Hypothalamus (tissue), 51 donors: ENCODE measurements at places on chromosomes 6 and 20.
A peak's percentile ranks its signal among the peaks of the same experiment; 100 is the strongest.

- DNase-seq, result no peak
Measured at GRCh38 chr6:30037182-30037788, 23.8 kb upstream of the POLR1H start.

DNA sequence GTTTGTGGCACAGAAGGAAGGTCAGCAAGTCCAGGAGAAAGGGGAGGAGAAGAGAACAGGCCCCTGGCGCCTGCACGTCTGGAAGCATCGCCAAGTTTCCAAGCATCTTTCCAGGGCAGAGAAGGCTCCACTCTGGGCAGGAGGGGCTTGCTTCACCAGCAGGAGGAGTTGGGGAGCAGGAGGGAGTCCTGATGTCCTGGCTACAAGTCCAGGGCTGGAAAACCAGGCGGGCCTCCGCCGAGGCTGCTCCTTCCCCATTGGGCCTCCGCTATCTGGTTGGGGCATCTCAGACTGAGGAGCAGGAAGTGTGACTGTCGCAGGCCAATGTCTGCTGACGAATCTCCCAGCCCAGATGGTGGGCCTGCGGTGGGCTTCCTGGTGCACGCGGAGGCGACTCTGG is 421.9 kb downstream of the PREX1 start:
- DNase-seq, result no peak

DNA sequence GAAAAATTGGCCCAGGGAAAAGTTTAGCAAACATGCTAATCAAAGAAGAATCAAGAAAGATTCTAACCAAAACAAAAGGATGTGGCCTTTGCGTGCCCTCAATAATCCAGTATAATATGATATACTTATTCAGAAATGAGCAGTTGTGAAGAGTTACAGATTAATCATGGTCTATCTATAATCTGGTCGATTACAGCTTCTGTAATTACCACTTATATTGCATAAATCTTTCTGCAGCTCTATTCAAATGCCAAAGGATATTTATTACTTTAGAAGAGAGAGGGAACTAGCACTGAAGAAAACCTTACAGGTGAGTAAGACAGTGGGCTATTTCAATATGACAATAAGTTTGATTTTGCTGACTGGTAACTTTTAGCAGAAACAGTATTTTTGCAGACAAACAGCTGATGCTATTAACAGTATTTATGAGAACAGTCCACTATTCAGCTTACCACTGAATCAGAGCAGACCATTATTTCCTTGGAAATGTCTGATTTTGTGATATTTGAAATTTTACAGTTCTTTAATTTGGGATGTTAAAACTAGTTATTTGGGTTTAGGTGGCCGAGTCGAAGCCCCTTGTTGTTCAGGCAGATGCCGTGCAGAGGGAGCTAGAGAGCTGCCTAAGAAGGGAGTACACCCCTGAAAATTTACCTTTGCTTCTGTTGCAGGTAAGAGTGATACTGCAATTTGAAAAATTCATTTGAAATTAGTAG is 92.2 kb downstream of the CEP57L1 start:
- DNase-seq, result no peak

- no peak for DNase-seq
Measured at GRCh38 chr6:50826037-50826761, 7.5 kb downstream of the TFAP2B start.

- DNase-seq, result no peak
Measured at GRCh38 chr6:107120404-107120803, 5.1 kb upstream of the BEND3 start.

GRCh38 chr6:133705066-133705465 is 183.8 kb upstream of the TCF21 start:
- DNase-seq, result no peak

DNA sequence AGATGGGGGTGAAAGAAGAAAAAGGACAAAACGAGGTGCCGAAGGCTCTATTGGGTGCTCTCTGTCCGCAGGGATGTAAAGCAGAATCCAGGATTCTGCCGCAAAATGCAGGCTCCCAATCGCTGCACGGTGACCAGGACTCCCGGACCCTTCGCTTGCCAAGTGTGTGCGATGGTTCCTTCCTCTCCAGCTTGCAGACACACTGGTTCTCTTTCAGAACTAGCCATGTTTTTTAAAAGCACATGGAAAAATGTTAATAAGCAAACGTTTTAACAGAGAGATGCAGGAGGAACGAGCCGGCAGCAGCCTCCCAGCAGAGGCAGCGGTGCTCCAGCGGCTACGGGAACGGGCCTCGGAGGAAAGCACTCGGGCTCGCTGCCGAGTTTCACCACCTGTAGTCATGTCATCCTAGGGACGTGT is 59.6 kb downstream of the ZNF831 start:
- DNase-seq, result no peak

- DNase-seq, result no peak
Measured at GRCh38 chr6:146931214-146931613, 273.0 kb upstream of the STXBP5 start.

- peak; percentile 64 for DNase-seq
Measured at GRCh38 chr20:57999465-58000111, 228.9 kb downstream of the ANKRD60 start.

GRCh38 chr6:156555116-156555515 is 222.1 kb upstream of the ARID1B start:
- no peak for DNase-seq

- no peak for DNase-seq
Measured at GRCh38 chr6:129236001-129236517, 353.1 kb downstream of the LAMA2 start.

DNA sequence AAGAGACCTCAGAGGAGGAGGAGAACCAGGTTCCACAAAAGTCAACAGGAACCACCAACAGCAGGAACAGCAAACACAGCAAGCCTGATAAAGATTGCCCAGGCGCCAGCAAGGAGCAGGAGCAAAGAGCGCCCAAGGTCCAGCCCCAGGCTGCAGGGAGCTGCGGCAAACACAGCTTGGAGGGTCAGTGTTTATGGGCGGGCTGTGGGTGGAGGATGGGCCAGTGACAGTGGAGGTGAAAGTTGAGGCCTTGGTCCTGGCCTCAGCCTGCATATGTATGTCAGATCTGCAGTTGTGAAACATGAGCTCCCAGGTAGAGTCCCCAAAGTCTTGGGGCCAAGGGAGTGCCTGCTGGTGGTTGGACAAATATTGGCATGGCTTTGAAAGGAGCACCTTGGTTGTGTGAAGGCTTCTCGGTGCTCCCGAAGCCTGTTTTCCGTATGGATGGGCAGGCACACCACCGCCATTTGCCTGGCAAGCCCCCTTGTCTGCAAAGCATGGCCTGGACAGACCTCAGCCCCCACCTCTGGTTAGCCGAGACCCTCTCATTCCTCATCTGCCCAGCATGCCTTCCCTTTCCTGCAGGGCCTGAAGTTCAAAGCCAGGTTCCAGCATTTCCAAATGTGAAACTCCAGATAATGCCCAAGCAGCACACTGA is 2.0 kb upstream of the CAPN11 start:
- no peak for DNase-seq

DNA sequence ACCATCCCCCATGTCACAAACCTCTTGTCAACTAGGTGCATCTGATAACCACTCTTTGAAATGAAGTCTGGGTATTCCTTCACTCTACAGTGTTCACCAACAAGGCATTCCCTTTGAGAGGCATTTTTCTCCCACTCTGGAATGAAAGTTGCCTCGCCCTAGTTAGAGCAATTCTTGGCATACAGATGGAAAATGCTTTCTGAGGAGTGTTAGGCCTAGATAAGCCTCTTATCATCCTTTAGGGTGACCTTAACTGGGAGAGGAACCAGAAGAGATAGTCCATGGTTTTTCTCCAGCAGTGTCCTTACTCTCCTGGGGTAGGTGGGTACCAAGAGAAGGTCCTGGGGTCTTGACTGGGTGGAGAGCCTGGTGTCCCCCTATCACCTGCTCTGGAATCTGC is 14.8 kb downstream of the CLIC5 start:
- no peak for DNase-seq

DNA sequence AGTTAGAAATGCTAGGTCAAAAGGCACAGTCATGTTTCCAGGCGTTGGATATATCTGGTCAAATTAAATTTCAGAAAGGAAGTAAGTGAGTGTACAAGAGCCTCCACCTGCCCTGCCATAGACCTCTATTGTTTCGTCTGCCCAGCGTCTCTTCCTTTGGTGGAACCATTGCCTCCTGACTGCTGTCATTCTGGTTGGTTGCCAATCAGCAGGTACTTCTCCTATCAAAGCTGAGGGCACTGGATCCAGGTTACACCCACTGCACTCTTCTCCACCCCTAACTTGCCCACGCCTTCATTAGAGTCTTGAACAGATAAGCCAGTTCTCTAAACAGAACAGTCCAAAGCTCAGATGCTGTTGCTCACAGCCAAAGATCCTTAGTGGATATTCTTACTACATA is 2.6 kb upstream of the WFDC5 start:
- no peak for DNase-seq

DNA sequence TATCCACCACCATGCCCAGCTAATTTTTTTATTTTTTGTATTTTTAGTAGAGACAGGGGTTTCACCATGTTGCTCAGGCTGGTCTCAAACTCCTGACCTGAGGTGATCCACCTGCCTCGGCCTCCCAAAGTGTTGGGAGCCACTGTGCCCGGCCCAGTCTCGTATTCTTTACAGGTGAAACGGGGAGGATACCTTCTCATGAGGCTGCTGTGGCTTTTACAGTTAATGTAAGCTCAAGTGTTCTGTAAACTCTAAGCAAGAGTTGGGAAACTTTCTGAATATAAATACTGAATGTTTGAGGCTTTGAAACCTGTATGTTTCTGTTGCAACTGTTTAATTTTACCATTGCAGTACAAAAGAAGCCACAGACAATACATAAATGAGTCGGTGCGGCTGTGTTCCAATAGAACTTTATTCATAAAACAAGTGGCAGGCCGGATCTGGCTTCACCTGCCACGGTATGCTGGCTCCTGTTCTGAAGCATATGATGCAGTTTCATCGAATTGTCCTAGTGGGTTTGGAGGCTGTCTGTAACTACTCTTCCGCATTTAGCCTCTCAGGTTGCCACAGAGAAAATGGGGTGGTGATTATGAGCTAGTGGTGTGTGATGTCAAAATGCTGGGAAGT is 192.5 kb upstream of the ZFP64 start:
- DNase-seq, result no peak

DNA sequence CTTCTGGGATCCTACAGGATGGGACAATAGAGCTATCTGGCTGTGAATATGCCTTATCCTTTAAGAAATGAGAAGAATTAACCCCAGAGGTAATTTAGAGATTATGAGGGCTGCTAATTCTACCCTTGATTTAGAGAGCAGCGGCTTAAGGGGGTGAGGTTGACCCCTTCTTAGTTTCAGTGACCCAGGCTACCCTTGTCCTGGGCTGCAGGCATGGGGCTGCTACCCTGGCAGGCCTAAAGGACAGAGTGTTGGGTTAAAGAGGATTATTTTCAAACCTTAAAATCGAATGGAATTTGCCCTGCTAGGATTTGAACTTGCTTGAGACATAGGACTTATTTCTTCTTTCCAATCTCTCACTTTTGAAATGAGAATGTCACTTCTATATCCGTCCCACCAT is 1343.4 kb downstream of the HACE1 start:
- no peak for DNase-seq

DNA sequence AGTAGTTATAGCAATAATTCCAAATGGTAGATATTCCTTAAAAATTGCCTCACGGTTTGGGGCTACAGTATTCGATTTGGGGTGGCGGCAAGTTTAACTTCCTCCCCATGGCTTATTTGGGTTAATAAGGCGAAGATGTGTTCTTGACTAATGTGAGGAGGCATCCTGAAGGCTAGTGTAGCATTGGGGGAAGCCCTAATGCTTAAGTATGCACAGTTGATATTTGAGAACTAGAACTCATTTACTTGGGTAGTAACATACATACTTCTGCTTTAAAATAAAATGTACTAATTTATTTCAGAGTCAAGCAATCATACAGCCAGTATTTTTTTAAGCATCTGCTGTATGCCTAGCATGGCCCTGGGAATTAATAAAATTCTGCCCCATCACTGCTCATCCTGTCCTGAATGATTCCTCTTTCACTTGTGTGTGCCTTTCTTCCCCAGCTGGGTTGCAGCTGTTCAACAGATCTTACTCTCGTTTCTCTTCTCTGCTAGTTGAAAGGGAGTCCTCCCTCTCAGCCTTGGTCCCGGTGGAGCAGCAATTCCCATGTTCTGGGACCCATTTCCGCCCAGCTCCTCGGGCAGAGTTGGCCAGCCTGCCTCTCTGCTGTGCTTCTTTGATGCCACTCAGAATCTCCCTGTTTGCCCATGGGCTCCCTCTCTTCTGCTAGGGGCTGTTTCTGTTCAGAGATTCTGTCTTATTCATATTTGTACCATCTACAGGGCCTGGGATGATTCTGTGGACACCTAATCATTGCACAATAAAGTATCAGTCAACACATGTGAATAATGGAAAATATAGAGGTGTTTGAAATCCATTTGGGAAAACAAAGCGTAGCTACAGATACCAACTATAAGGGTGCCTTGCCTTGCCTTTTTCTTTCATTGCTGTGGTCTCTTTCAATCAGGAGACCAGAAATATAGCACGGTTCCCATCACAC is 104.8 kb downstream of the ARID1B start:
- no peak for DNase-seq

GRCh38 chr20:20299904-20300303 is 68.0 kb upstream of the INSM1 start:
- DNase-seq, result no peak

DNA sequence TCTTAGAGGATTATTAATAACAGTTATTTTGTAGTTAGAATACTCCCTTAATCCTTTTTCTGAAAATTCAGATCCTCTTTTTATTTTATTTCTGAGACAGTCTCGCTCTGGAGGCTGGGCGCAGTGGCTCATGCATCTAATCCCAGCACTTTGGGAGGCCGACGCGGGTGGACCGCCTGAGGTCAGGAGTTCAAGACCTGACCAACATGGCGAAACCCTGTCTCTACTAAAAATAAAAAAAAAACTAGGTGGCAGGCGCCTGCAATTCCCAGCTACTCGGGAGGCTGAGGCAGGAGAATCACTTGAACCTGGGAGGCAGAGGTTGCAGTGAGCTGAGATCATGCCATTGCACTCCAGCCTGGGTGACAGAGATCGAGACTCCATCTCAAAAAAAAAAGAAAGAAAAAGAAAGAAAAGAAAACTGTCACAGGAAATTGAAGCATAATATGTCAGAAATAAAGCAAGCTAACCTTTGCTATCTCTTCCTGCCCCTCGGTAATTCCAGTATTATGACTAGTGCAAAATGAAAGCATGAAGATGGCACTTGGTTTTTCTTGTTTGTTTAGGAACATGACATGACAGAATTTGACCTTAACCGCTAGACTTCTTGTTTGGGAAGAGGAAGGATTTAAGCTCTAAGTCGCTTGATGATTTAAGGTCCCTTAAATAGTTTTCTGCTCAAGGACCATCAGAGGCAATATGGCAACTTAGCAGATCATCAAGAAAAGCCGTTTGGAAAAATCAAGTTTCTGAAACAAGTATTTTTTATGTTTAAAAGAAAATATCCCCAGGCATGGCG is 1.8 kb upstream of the RBM39 start:
- no peak for DNase-seq

DNA sequence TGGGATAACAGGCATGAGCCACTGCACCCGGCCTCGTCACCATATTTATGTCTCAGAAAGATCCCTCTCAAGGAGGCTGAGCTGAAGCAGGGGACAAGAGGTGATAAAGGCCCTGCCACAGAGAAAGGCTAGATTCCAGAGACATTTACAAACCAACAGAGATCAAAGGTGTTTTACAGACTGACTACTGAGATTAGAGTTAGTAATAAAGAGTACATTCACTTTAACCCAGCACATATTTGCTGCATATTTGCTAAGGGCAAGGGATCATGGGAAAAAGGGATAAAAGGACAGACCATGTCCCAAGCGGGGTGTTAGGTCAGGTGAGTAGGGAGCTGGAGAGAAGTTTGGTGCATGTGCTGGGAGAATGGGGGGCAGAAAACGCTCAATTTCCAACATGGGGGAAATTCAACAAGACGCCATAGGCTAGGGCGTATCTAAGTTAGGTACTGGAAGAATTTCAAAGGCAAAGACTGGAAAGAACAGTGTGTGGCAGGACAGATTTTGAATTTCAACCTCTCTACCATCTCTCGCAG is 43.8 kb upstream of the SEC63 start:
- DNase-seq, result no peak
